ENCODE measurements at places on chromosomes 2 and 18. TPM values are rescaled to one million over a fixed set of nuclear protein-coding genes. Genes with fewer than 3 reads are reported as not detected.

TPRKB gene
- 23.7 TPM for total RNA-seq

DNA sequence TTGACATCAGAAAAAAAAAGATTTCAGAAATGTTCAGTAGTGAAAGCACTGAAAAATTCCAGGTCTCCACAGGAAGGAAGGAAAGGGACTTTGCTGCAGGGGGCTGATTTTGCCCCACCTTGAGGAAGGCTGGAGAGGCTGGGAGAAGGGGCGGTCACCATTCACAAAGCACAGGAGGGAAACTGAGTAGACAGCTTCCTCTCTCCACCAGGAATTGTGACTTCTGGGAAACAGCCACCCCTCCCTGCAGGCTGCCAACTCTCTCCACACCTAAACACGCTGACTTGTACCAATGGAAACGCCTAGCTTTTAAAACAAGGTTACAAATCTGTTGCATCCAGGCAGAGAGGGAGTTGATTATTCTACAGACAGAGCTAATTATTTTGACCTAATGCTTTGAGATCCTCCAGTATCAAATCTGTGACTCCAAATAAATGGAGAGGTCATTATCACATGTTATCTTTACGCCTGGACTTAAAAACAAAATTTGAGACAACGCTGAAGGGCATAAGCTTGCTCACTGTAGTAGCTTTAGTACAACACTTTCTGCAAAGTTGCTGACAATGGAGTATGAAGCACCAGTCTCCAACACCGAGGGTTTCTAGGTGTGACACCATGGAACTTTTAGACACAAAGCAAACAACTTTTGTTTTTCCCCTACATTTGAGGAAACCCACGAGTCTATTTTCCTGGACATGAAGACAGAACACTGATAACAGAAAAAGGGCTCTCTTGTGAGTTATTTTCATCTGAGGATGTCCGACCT is 42.7 kb downstream of the EPHA4 start:
- H3K27me3 ChIP-seq: no peaks in the 10 kb centered on the region
- H3K4me1 ChIP-seq: no peaks in the 10 kb centered on the region
- H3K36me3 ChIP-seq: no peaks in the 10 kb centered on the region

GRCh38 chr18:49856496-49856895 is 43.2 kb upstream of the ACAA2 start:
- DNase-seq: no peak
- H3K36me3 ChIP-seq: no peaks in the 10 kb centered on the region
- H3K4me1 ChIP-seq: no peaks in the 10 kb centered on the region
- H3K27ac ChIP-seq: no peak overlapping the region
- H3K4me3 ChIP-seq: no peak overlapping the region

KLHL14 gene
- total RNA-seq: 0.30 TPM

MRPL53 gene
- total RNA-seq: 37.7 TPM

PAX8 gene
- 11.4 TPM for total RNA-seq

DNA sequence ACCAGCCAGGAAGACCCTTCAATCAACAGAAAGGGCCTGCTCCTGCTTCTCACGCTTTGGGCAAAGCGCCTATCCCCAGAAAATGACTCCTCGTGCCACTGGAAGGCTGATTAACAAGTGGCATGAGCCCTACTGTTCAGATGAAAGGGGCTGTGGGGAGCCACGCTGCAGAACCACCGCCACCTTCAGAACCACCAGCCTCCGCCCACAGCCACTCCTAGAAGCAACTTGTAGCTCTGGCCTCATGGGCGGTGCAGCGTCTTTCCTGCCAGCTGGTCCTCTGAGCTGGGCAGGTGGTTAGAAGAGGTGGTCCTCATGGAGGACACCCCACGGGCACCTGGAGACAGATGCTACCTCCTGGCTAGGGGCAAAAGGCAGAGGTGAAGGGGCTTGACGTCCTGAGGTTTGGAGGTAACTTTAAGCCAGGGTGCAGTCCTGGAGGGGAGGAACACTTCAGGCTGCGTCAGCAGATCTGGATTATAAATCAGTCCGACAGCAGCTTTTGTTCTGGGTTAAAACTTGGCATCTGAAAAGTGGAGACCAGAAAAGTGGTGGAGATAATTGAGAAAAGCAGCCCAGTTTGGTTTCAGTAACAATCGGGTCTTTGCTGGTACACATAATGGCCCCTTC is 861 bp upstream of the SEMA4C start:
- H3K27ac ChIP-seq: peak overlapping the region; percentile 94
- DNase-seq: no peak
- peak overlapping the region; percentile 92 for H3K4me3 ChIP-seq

- H3K27me3 ChIP-seq: no peaks in the 10 kb centered on the region
- H3K4me3 ChIP-seq: no peak overlapping the region
- no peaks in the 10 kb centered on the region for H3K4me1 ChIP-seq
- H3K27ac ChIP-seq: no peak overlapping the region
Measured at GRCh38 chr2:239252801-239253200, 148.0 kb downstream of the HDAC4 start.

DNA sequence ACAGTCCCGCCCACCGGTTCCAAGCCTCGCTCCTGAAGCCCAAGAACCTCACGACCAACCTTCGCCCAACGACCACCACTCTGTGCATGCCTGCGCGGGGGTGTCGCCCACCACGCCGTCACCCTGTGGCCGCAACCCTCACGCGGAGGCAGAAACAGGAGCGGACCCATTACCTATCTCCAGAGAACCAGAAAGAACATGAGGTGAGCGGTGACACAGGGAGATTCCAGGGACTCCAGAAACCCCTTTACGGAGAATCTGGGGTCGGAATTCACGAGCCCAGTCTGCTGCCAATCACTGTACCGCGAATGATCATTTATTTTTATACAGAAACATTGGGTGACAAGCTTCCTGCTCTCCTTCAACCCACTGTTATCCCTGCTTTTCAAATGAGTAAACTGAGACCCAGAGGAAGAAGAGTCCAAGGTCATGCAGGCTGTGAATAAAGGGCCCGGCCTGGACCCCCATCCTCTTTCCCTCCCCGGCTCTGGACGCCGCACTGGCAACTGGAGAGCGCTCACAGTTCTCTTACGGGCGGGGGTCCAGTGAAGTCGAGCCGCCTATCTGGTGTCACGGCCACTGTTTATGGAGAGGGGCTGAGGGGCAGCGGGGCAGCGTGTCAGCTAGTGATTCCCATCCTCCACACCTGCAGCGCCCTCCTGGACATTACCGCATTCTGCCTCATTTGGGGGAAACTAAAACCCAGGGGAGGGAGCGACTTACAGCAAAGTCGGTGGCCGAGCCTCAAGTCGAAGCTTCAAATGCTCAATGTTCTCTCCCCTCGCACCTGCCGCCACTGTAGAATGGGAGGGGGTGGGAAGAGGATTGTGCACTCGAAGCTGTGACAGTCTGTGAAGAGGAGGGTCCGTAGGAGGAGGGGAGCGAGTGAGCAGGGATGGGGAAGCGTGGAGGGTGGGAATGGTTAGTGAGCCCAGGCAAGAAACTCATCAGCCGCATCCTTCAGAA is 723 bp upstream of the SLC30A3 start:
- H3K4me1 ChIP-seq: peaks cover 20% of the 10 kb centered on the region
- H3K36me3 ChIP-seq: no peaks in the 10 kb centered on the region
- peak overlapping the region; percentile 55 for H3K4me3 ChIP-seq
- no peak overlapping the region for H3K27ac ChIP-seq
- no peaks in the 10 kb centered on the region for H3K27me3 ChIP-seq
- no peak for DNase-seq

- no peak overlapping the region for H3K27ac ChIP-seq
- no peaks in the 10 kb centered on the region for H3K4me1 ChIP-seq
- no peak overlapping the region for H3K4me3 ChIP-seq
- H3K36me3 ChIP-seq: no peaks in the 10 kb centered on the region
- DNase-seq: no peak
Measured at GRCh38 chr18:44882163-44882868, 201.6 kb downstream of the SETBP1 start.

DNA sequence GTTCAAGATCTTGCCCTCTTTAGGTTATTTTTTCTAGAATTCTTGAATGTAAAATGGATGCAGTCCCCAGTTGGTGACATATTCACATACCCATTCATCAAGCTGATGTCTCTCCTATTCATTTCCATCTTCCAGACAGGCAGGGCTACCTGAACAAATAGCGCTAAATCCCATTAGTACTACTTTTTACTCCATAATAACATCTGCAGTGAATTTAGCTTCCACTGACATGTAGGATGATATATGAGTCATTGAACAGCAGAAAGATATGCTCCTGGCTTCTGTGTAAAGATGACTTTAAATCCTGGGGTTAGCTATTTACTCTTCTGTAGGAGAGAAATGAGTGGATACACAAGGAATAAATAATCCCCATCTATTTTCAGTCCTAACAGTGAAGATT is 194.7 kb downstream of the RND3 start:
- DNase-seq: no peak
- H3K27me3 ChIP-seq: no peaks in the 10 kb centered on the region
- no peaks in the 10 kb centered on the region for H3K36me3 ChIP-seq

GRCh38 chr18:50610349-50610748 is 50.5 kb downstream of the MAPK4 start:
- H3K36me3 ChIP-seq: no peaks in the 10 kb centered on the region
- no peaks in the 10 kb centered on the region for H3K4me1 ChIP-seq
- no peak for DNase-seq
- H3K27me3 ChIP-seq: no peaks in the 10 kb centered on the region

DLGAP1 gene
- 1.5 TPM for total RNA-seq

BMPR2 gene
- 37.8 TPM for total RNA-seq

B3GNT7 gene
- total RNA-seq: 2.7 TPM

DNA sequence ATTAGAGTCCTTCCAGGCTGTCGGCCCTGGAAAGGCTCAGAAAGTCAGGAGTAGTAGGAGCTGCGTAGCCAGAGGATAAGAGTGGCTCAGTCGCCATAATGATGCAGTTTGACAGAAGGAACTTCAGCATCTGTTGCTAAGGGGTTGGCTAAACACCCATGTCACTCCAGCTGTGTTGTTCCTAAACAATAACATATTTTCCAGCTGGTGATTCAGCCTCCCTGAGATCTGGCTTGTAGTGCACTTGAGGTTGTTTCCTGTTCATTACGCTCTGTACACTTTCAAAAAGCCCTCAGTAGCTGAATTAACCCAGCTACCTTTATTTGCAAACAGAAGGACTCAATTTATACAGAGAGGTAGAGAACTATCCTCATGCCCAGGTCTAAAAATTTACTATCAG is 39.7 kb upstream of the EPAS1 start:
- H3K4me1 ChIP-seq: no peaks in the 10 kb centered on the region
- no peaks in the 10 kb centered on the region for H3K36me3 ChIP-seq
- DNase-seq: no peak
- H3K27ac ChIP-seq: no peak overlapping the region

DNA sequence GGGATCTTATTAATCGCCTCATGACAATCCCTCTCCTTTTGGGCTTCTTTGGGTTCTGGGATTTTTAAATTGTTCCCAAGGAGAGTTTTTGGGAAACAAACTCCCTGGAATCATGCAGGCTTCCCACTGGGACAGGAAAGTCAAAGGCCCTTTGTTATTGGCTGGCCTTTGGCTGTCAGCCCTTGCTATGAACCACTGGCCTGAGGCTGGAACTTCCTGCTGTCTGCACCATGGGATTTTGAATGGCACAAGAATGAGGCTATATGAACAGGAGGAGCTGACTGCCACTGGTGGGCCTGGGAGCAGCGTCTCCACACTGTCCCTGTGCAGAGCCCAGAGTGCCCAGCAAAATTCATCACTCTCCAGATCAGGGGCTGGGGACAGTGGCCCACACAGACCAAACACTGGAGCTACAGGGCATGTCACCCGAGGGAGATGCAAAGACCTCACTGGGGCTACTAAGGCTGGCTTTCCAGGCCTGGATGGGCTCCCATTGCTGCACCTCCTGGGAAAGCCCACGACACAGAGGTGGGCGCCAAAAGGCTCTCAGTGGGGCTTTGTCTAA is 35.7 kb downstream of the STEAP3 start:
- no peak for DNase-seq
- H3K36me3 ChIP-seq: peaks cover 6% of the 10 kb centered on the region
- H3K4me3 ChIP-seq: no peak overlapping the region
- H3K4me1 ChIP-seq: no peaks in the 10 kb centered on the region
- peak overlapping the region; percentile 3 for H3K27ac ChIP-seq
- no peaks in the 10 kb centered on the region for H3K27me3 ChIP-seq
